Right ventricle myocardium inferior (tissue), 1 donor: ENCODE measurements at places on chromosomes 4 and X.
A peak's percentile ranks its signal among the peaks of the same experiment; 100 is the strongest.

GRCh38 chrX:13742397-13743176, 8.0 kb downstream of the OFD1 start:
- no peak for DNase-seq

GRCh38 chrX:114252186-114252585, 331.7 kb upstream of the HTR2C start:
- no peak for DNase-seq

- no peak for DNase-seq
These were observed 192.7 kb downstream of the ANAPC10 start for GRCh38 chr4:144905286-144905685.

DNA sequence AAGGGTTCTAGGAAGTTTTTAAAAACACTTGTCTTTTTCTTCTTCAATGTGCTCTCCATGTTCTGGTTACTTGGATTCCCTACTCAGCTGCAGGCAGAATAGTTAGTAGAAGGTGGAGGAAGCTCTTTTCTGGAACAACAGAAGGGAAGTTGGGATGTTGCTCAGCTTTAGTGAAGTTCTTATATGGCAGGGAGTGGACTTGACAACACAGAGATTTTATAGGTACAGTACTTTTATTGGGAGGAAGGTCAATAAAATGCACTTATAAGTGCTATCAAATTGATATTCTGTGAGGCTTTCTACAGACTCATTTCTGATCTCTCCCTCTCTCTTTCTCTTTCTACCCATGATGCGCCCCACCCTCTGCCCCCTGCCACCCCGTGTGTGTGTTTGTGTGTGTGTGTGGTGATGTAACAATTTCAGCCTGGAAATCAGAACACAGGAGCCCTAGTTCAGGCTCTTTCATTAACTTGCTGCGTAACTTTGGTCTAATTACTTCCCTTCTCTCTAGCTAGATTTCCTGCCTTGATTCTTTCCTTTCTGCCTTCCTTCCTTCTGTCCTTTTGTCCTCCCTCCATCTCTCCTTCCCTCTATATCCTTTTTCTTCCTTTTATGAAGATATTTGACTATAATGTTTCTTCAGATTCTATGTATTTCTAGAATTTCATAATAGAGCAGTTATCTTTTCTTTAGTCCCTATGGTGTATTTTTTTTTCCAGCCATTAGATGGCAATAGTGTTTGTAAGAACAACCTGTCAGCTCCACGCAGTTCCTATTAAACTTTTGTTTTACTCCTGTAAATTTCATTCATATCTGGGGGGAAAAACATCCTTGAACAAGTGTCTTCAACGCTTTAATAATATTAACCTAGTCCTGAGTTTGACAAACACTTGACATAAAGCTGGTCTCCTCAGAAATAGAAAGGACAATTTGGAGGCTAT, 37.1 kb downstream of the HEPH start:
- no peak for DNase-seq

- DNase-seq, result no peak
These were observed 194.4 kb upstream of the LDB2 start for GRCh38 chr4:17092736-17093437.

DNA sequence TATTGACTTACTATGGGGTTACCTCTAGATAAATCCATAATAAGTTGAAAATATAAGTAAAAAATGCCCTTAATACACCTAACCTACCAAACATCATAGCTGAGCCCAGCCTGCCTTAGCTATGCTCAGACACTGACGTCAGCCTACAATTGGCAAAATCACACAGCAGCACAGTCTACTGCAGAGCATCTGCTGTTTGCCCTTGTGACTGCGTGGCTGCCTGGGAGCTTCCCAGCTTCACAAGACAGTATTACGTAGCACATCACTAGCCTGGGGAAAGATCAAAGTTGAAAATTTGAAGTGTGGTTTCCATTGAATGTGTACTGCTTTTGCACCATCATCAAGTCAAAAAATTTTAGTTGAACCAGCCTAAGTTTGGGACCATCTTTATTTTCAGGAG, 8.8 kb downstream of the HTT-AS start:
- no peak for DNase-seq

DNA sequence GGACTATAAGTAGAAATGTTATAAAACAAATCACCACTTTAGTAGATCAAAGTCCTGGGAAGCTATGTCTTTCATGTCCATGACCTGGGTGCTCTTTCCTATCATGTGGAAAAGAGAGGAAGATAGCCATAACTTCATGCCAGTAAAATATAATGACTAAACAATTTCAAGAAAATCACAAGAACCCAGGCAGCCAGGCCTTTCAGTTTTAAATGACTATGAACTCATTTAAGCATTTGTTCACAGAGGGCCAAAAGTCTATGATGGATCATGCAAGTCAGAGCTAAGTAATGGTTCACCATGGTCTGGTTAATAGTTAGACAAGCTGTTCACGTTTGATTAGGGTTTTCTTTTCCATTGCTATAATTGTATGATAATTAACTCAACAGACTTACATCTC, 155.8 kb downstream of the PPARGC1A start:
- DNase-seq, result no peak

DNA sequence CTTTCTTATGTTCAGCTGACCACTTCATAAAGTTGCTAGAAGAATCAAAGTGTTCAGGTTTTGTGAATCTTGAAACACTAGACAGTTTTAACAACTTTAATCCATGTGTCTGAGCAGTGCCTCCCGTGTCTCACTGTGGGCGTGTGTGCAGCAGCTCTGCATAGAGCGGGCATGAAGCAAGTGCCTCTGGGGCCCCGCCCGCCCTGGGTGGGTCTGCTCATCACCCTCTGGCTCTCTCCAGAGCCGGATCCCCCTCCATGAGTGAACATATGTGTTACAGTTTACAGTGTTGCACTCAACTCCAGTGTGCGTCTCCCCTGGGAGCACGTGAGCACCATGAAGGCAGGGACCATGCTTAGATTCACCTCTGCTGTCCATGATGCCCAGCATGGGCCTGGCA, 37.6 kb upstream of the CRMP1 start:
- DNase-seq, result no peak

DNA sequence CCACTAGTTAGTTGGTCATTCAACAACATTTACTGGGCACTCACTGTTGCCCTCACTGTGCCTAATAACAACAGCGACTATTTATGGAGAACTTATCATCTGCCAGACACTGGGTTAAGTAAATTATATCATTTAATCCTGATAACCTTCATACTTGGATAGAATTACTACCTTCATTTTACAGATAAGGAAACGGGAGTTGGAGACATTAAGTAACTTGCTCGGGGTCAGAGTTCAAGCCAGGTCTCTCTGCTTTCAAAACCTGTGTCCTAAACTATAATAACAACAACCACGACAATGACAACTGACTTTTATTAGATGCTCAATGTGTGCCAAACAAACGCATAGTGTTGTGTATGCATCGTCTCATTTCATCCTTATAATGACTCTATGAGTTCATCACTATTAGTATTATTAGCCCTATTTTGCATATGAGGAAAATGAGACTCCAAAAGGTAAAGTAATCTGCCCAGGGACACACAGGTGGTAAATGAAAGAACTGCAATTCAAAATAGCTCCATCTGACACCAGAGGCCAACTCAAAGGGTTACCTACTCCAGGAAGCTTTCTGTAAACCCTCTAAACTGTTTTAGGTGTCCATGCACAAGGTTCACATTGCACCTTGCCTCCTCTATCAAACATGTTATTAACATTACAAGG, 98.4 kb upstream of the ACSL4 start:
- DNase-seq, result no peak

DNA sequence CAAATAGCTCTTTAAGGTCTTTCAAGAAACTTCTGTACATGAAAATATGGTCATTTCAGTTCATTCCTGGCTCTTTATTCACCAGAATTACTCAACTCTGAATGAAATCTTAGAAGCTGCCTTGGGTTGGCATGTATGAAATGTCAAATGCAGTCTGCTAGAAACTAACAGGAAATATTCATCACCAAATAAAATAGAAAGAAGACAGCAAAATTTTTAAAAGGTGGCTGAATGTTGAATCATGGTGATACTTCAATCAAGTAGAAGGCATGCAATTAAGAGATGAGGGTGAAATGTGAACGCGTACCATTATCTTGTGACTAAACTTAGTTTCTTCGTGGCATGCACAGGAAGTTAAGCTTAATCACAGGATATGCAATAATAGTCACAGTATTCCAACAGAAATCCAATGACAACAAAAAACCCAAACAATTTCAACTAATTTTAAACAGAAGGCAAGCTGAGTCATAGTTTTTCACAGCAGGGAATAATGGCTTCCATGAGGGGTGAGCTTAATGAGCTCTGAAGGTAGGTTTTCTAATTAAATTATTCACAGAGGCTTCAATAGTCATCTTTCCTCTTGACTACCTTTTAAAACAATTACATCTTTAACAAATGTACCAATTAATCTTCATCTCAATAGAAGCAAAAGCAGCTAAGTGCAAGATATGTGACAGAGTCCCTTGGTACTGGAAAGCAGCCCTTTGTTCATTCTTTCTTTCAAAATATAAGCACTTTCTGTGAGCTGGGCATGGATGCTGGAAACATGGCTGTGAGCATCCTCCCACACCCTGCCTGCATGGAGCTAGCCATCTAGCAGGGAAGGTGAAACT, 44.5 kb downstream of the SCFD2 start:
- DNase-seq, result no peak

- DNase-seq, result no peak
These were observed 145.3 kb upstream of the VCX3B start for GRCh38 chrX:8319359-8319758.

DNA sequence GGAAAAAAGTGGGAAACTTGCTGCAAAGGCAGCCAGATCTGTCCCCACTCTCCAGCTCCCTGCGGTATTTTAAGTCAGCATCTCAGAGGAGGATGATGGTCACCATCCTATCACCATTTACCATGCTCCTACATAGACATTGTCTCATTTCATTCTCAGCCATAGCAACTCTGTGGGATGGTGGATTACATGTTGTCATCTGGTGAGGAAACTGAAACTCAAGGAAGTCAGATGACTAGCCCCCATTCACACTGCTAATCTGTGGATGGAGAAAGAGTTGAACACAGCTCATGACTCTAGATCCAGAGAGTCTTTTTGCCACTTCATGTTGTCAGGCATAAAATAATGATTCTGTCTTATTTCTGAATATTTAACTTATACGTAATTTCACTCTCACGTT, 323.5 kb downstream of the PTTG2 start:
- DNase-seq, result no peak

- DNase-seq, result peak; percentile 34
These were observed 110.3 kb downstream of the HMX1 start for GRCh38 chr4:8761167-8761823.

DNA sequence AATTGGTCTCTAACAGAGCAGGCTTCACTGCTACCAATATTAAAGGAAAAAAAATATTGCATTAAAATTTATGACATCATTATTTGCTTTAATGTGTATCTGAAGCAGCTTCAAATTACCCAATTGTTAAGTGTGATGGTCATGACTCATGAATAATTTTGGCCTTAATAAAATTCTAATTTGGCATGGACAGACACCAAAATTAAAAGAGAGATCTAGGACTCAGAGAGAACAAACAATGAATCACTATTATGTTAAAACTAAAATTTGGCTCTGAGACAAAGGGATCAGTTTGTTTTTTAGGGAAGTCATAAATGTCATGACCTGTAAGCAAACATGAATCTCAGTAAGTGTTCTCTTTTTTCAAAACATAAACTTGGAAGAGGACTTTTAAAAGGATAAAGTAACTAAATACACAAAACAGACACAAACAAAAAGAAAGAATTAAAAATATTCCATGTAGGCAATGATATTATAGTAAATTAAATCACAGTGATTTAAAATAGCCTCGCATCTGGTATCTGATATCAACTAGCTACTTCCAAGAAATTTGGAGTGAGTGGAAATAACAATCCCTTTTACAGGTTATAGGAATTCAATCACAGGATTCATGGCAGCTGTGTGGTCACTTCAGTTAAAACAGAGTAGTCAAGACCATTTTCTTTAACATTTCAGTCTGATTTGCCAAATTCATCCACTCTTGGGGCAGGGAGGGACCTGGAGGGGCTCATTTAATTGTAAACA, 11.6 kb downstream of the VEGFC start:
- DNase-seq, result no peak

DNA sequence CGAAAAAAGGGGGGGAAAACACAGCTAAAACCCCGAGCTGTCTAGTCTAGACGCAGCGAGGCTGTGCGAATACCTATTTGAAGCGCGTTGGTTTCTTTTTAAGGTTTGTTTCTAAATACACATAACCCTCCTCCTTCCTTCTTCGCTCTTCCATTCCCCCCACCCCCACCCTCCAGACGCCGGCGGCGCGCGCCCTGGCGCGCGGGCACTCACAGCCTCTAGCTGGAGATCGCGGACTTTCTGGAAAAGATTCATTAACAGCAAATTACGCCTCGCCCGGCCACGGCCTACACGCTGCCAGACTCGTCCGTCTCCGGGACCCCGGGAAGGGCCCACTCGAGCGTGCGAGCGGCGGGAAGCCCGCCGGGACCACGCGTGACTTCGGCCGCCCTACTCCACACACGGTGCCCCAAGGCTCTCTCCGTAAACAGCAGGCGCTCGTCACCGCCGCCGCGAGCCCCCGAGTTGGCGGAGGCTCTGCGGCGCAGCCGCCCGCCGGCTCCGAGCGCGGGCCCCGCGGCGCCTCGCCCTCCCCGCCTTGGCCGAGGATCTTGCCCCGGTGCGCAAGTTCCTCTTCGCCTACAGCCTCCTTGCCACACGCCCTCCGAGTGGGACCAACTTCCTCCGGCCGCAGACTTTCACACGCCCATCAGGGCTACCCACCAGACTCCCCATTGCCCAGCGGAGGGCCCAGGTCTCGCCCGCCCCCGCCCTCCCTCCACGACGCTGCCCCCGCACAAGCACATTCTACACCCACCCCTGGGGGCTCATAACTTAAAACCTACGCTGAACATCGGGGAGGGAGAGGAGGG, 2.0 kb downstream of the BCOR start:
- no peak for DNase-seq

GRCh38 chrX:16664074-16664473, 14.1 kb downstream of the S100G start:
- no peak for DNase-seq

DNA sequence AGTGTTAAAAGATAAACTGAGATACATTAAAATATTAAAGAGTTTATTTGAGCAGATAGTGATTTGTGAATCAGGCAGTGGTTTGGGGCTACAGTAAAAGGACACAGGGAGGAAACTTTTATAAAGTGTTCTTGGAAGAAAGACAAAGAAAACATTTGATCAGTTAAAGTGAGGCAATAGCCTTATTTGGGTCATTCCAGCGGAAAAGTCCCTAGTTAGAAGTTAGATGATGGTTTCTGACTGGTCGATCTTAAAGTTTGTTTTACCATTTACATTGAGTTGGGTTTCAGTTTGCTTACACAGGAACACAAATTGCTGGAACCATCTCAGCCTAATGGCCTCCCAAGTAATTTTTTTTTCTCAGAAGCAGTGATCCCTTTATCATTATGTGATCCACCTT, 69.7 kb downstream of the PPP1R2C start:
- no peak for DNase-seq

DNA sequence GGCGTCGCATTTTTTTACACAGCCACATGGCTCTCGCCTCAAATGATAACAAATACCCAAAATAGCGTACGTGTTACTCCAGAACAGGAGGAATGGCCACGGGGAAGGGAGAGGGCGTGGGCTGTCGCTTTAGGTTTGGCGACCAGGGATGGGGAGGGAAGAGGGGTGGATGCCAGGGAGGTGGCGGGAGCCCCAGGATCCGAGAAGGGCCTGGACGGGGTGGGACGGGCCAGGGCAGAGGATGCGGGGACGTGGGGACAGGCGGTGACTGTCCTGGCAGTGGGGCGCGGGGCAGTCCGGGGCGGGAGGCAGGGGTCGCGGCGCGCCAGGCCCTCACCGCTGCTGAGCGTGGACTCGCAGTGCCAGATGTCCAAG, 631 bp downstream of the TMEM47 start:
- DNase-seq, result no peak

GRCh38 chrX:45774961-45775360, 574.3 kb upstream of the DIPK2B start:
- no peak for DNase-seq
